NT2/D1 (cell line): ENCODE measurements at places on chromosomes 6 and 20.

GRCh38 chr20:46990017-46990595, 95.5 kb downstream of the EYA2 start:
- no peak for DNase-seq

GRCh38 chr6:110781522-110782214, 33.6 kb downstream of the CDK19 start:
- no peak for DNase-seq

- DNase-seq, result no peak
Observed at GRCh38 chr20:49740807-49741206, 27.1 kb upstream of the B4GALT5 start.

DNA sequence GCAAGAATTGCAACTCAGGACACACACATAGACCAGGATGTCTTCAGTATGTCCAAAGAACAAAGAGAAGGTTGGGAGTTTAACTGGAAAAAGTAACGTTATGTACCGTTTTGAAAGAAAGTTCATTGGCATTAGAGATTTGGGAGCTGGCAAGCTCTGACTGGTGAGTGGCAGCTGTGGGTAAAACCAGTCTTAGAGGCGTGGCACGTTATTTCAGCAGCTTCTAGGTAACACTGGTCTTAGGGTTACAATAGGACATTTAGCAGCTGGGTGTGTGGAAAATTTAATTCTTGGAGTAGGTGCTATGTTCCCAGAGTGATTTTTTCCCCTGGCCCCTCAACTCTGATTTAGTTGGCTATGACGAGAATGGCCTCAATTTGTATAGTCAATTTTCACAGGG, 19.2 kb downstream of the SNRPB start:
- DNase-seq, result no peak

DNA sequence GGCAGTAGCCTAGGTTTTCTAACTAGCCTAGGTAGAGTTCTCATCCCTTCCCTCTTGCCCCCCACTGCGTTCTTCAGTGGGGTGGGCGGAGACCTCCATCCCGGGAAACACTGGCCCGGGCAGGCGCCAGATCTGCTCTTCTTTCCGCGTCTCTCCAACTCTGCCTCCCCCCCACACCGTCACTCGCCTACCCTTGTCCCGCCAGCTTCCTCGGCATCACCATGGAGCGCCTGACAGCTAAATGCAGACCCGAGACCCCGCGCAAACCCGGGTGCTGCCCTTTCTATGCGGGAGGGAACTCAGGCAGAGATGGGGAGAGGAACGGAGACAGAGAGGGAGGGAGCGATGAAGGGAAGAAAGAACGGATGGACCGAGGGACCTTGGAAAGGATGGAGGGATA, 1494.8 kb upstream of the DEFB115 start:
- DNase-seq, result no peak

GRCh38 chr6:42352856-42353564, 98.7 kb downstream of the TRERF1 start:
- DNase-seq, result no peak

DNA sequence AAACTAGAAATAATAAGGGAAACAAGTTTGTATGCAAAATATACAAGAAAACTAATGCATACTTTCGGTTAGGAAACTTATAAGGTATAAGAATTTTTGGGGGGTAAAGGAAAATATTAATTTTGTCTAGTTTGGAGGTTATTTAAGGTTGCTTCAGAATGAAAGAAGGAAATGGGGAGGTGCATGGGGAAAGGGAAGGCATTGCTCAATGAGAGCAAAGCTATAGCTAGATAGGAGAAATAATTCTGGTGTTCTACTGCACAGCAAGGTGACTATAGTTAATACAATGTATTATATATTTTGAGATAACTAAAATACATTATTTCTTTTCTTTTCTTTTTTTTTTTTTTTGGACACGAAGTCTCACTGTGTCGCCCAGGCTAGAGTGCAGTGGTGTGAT, 5.4 kb upstream of the MYMX start:
- no peak for DNase-seq
